ENCODE measurements at places on chromosomes 1 and 21.

- peak; percentile 31 for DNase-seq
These were observed 68.4 kb downstream of the USP24 start for GRCh38 chr1:55146781-55147180.

GRCh38 chr21:18253221-18253620 lies 8.6 kb downstream of the CHODL start:
- no peak for DNase-seq

- peak; percentile 19 for DNase-seq
These were observed 11.5 kb upstream of the KCNAB2 start for GRCh38 chr1:6033986-6034749.

DNA sequence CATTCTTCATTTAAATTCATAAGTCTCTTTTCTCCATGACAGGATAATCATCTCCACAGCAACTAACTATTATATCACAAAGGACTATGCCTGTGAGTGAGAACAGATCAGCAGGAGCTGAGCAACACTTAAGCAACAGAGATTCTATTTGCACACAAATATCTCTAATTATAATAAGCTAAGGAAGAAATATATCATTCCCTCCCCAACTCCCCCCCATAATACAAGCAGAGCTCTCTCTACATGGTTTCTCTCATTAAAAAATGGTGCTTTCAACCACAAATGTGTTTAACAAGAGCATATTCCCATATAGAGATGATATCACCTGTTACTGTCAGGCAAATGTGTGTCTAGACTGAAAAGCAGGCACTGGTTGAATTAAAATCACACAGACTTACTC lies 34.5 kb upstream of the NIBAN1 start:
- DNase-seq: no peak

All from NCI-H2029 (cell line).